ENCODE measurements at places on chromosomes 7 and 10.

- no peak for DNase-seq
Measured at GRCh38 chr10:52900593-52900992, 128.0 kb upstream of the MBL2 start.

- DNase-seq = no peak
Measured at GRCh38 chr7:19128856-19129255, 11.4 kb upstream of the TWIST1 start.

DNA sequence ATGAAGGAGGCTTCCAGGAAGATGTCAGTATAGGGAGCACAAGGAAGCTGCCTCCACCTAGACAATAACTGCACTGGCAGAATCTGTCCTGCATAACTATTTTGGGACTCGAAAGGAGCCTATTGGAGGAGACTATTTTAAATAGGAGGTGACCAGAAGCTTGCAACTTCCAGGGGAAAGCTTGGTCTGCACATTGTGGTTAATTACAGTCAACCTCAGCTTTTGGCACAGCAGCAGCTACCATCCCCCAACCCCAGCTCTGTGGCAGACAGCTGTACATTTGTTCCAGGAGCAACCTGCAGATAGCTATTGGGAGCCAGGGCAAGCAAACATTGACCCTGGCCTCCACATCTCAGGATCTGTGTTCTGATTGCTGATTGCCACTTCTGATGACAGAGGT, 46.3 kb upstream of the NANOS1 start:
- no peak for DNase-seq

DNA sequence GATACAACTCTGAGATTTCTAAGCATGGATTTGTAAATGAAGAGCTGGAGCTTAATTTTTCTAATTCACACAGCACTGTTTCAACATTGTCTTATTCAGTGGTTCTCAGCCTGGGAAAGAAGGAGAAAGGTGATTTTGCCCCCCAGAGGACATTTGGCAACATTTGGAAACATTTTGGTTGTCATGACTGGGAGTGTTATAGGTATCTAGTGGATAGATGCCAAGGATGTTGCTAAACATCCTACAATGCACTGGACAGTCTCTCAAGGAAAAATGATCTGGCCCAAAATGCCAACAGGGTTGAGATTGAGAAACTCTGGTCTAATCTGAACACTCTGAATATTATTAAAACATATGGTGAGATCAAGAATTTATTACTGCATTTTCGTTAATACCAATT, 3.8 kb upstream of the CAV2 start:
- no peak for DNase-seq

DNA sequence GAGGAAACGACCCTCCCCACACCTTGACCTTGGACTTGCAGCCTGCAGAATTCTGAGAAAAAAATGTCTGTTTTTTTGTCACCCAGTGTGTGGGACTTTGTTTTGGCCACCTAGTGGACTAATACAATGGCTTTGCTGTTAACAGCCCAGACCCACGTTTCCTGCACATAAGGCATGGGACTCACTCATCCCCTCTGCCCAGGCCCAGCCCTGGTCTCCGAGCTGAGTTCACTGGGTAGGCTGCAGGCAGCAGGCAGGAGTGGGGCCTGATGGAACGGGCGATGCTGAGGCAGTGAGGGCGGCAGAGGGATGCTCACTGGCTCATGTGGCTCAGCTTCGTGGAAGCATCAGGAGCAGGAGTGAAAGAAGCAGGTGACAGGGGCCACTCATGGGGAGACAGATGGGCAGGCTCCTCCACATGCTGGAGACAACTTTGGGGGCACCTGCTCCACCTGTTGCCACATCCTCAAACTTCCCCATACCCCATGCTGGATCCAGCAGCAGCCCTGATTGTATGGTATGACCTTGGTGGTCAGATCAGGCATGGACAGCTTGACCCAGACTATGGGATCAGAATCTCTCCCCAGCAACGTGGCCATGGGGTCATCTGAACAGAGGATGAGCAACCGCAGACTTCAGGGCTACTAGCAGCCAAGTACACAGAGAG, 65.8 kb upstream of the ANTXRL start:
- no peak for DNase-seq

- DNase-seq = no peak
Measured at GRCh38 chr7:88202799-88203198, 17.0 kb downstream of the SRI start.

GRCh38 chr7:42315103-42315502, 78.1 kb upstream of the GLI3 start:
- no peak for DNase-seq

DNA sequence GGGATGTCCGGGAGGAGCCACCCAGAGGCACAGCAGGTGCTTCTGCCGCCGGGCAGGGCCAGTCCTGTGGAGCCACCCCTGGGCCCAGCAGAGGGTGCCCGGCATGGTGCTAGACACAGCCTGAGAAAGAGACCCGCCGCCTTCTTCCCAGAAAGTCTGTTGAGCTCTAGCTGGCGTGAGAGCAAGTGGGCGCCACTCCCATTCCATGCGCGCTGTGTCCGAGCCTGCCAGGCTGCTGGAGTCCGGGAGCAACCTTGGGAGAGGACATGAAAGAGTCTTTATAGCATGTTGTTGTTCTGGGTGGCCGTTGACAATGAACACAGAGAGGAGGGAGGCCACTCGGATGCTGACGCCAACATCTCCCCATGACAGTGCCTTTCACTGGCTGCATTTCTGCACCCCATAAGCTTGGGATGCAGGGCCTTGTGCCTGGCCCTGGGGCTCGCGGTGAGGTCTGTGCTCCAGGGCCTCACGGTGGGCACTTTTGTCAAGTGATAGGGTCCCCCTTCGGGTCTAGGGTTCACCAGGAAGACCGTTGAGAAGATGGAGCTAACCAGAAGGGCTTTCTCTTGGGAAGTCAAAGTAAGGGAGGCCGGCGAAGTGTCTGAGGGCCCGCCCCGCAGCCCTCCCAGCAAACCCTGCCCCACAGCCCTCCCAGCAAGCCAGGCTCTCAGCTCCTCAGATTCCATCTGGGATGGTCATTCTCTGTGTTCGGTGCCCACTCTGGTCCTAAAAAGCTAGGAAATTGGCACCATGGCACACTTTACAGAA, 47.3 kb downstream of the NKX6-2 start:
- DNase-seq = no peak

GRCh38 chr7:81014266-81014665, 95.4 kb upstream of the SEMA3C start:
- DNase-seq = no peak

DNA sequence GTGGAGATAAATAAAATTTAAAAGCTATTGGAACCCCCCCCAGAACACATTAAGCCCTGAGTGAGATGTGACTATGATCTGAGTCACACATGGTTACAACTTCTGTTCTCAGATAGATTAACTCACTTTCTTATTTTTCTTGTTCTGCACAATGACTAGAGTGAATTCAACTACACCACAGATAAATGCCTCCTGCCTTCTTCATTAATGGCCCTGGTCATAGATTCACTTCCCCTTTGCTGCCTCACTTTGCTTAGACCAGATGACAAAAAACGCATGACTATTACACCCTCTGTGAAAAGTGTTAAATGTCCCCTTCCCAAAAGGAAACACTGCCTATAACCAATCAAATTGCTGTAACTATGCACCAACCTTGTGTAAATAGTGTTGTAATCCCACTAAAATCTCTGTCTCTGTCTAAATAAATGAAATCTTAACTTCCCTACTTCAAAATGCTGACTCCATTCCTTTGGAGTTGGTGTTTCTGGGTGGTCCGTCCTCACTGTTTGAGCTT, 49.4 kb downstream of the AKR1D1 start:
- no peak for DNase-seq

GRCh38 chr10:125707541-125708468, 11.7 kb upstream of the EDRF1 start:
- no peak for DNase-seq

- DNase-seq = no peak
Measured at GRCh38 chr7:93337052-93337451, 104.9 kb downstream of the VPS50 start.
